ENCODE measurements at places on chromosomes 5 and 9.
A peak's percentile ranks its signal among the peaks of the same experiment; 100 is the strongest.

- no peak for DNase-seq
Observed at GRCh38 chr9:16970321-16970720, 99.9 kb upstream of the BNC2 start.

GRCh38 chr5:140694276-140694675, 3.0 kb downstream of the HARS2 start:
- no peak for DNase-seq

GRCh38 chr9:110752766-110753165, 84.2 kb downstream of the MUSK start:
- DNase-seq, result no peak

DNA sequence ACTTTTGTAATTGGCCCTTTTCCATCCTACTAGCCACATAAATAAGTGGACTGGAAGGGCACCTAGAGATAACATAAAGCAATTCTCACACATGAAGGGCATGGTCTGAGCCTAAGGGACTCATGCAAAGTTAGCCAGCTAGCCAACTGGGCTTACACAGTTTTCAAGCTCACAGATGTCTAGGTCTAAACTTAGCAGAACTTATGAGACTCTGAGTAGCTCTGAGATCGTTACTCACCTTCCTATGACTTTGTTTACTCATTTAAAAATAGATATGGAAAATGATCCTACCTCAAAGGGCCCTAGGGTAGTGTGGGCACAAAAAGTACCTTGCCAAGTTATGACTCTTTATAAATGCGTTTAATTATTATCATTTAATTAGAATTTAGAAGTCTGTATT, 410.4 kb upstream of the MPDZ start:
- DNase-seq, result no peak

- DNase-seq, result no peak
Observed at GRCh38 chr9:33880211-33881089, 63.5 kb downstream of the UBE2R2 start.

- DNase-seq, result no peak
Observed at GRCh38 chr5:174120401-174121005, 75.0 kb downstream of the NSG2 start.

DNA sequence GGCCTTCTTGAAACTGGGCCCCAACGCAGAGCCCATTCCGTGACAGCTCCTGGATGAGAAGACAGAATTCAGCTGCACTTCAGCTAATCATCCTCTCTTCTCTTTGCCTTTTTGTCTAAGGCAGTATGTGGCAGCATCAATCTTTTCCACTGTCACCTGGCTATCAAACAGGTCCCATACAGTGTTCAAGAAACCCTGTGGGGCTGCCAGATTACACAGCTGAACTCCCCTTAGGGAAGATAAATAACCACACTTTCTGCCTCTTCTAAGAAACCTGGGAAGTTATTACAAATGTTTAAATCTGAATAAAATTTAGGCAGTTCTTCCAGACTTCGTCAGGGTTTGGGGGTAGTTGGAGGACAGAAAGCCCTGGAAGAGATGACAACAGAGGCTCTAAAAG, 61.0 kb downstream of the SPEF2 start:
- no peak for DNase-seq

GRCh38 chr9:138068601-138069035, 191.0 kb downstream of the CACNA1B start:
- no peak for DNase-seq

- no peak for DNase-seq
Observed at GRCh38 chr9:106820866-106821265, 42.1 kb upstream of the ZNF462 start.

DNA sequence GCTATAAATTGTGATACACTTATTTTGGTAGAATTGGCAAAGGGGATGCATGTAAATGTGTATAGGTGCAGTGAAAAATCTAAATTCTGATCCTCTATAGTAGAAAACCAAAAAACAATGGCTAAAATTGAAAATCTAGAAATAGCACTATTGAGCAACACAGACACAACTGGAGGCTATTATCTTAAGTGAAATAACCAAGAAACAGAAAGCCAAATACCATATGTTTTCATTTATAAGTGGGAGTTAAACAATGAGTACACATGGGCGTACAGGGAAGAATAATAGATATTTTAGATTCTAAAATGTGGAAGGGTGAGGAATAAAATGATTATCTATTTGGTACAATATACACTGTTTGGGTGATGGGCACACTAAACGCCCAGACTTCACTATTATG, 183.2 kb upstream of the TUSC1 start:
- no peak for DNase-seq

DNA sequence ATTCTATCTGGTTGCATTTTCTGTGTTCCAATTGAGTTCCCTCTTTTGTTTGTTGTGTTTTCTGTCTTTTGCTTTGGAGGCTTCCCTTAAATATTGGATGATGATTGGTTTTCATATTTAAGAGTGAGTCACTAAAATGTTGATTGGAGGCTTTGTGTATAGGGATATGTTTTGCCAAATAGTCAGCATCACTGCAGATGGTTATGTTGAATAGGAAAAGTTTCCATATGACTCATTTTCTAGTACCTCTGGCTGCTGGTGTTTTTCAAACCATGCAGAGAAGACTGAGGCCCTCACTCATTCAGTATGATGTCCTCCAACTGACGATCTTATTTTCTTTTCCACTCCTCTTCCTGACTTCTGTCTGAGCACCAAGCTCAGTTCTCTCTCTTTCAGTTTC, 1290.0 kb downstream of the EFNA5 start:
- no peak for DNase-seq

GRCh38 chr9:136787690-136788400, 3.3 kb upstream of the TMEM141 start:
- peak; percentile 74 for DNase-seq

GRCh38 chr9:98652302-98652701, 56.4 kb downstream of the GABBR2 start:
- no peak for DNase-seq

- DNase-seq, result no peak
Observed at GRCh38 chr5:59326596-59326995, 566.9 kb downstream of the PDE4D start.

GRCh38 chr9:4490705-4491625, 697 bp downstream of the SLC1A1 start:
- DNase-seq, result no peak

DNA sequence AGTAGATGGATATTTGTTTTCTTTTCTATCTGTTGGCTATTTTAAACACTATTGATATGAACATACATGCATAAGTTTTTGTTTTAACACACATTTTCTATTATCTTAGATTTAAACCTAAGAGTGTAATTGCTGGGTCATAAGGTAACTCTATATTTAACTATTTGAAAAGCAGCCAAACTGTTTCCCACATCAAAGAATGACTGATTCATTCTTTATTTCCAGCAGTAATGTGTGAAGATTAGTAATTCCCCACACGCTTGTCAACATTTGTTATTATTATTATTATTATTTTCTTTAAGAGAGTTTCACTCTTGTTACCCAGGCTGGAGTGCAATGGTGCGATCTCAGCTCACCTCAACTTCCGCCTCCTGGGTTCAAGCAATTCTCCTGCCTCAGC, 1495.8 kb downstream of the EFNA5 start:
- DNase-seq, result no peak

DNA sequence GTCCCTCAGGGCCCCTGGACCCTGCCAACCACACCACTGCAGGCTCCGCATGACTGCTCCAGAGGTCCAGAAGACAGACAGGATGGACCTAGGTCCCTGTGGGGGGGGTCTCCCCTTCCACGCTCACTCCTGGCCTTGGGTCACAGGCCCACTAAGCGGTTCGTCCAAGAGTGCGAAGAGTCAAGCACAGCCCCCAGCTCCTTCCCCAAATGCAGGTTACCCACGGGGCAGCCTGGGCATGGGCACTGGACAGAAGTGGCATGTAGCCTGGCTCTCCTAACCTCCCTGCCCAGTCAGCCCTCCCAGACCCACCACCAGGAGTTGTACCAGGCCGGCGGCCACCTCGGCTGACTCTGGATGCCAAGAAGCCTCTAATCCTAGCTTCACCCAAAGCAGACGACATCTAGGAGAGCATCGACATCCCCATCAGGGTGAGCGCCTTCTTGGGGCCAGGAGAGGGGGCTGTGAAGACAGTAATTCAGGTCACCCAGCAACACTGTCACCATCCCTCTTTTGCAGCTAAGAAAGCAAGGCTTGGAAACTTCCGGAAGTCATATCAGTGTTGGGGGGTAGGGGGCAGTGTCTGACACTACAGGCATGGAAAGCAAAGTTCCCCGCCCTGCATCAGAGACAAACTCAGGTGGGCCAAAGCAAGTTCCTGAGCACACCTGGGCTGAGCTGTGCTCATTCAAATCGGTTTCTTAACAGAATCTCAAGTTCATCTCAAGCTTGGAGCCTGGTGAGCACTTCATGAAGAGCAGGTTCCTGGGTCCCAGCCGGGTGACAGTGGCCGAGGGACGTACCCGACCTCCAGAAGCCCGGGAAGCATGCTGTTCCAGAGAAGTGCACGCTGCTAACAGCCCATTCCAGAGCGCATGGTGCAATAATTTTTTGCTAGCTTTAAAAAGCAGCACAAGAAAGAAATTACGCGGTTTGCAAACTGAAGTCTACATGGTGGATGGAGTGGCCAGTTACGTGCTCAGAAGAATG, 68.7 kb downstream of the SEMA4D start:
- DNase-seq, result no peak

- DNase-seq, result no peak
Observed at GRCh38 chr5:139675825-139676224, 27.7 kb downstream of the CXXC5 start.

GRCh38 chr5:121053055-121053985, 589.2 kb downstream of the PRR16 start:
- no peak for DNase-seq

- DNase-seq, result no peak
Observed at GRCh38 chr5:6721442-6721841, 8.2 kb downstream of the TENT4A start.

DNA sequence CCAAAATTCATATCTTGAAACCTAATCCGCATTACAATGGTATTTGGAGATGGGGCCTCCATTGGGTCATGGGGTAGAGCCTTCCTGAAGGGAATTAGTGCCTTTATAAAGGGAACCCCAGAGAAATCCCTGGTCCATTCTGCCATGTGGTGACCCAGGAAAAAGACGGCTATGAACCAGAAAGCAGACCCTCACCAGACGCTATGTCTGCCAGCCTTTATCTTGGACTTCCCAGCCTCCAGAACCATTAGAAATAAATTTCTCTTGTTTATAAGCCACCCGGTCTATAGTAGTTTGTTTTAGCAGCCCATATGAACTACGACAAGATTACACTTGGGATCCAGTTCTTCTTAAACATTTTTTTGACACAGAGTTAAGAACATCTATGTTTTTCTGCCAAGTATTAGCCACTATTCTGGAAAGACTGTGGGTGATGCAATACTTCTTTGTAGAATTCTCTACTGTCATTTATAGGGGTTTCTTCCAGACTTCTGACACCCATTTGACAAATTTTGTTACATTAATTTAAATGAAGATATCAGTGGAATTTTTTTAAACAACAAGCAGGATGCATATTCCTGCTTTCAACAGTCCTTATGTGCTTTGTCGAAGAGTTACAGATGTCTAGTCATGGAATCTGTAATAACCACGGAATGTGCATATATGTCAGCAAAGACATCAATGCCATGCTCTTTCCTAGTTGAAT, 572.4 kb downstream of the NR2F1-AS1 start:
- no peak for DNase-seq

GRCh38 chr9:95264954-95265615, 52.4 kb downstream of the FANCC start:
- no peak for DNase-seq

GRCh38 chr9:20033511-20033910, 244.7 kb upstream of the SLC24A2 start:
- no peak for DNase-seq

DNA sequence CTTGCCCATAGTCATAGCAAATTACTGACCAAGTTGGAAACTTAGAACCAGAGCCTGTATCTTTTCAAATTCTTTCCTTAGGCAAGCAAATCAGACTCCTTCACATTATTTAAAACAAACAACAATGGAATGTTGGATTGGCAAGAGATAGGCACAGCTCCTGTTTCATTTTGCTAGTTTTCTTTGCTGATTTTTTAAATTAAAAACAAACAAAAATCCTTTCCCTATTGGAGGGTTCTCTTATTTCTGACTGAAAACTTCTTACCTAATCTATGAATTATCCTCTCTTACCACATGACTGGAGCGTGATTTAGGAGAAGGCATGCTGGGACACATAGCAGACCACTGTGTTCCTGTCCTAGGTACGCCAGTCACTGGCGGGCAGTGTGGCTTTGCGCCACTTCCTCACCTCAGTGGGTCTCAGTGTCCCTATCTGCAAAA, 63.0 kb downstream of the TTC39B start:
- no peak for DNase-seq

GRCh38 chr9:6218099-6218502, 2.5 kb downstream of the IL33 start:
- DNase-seq, result no peak

DNA sequence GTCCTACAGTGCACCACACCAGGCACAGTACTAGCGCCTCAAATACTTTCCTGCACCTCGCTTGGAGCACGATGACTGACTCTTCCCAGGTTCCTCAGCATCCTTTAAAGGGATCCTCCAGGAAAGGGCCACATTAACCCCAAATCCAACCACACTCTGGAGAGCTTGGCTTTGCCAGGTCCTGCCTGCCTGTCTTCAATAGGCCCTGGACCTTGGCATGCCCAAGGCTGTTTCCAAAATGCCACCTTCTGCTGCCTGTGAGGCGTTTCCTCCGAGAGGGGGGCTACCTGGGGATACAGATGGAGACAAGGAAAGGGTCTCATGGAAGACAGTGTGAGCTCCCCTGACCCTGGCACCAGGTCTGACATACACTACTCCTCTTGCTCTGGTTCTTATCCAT, 169.9 kb downstream of the DAB2IP start:
- no peak for DNase-seq

DNA sequence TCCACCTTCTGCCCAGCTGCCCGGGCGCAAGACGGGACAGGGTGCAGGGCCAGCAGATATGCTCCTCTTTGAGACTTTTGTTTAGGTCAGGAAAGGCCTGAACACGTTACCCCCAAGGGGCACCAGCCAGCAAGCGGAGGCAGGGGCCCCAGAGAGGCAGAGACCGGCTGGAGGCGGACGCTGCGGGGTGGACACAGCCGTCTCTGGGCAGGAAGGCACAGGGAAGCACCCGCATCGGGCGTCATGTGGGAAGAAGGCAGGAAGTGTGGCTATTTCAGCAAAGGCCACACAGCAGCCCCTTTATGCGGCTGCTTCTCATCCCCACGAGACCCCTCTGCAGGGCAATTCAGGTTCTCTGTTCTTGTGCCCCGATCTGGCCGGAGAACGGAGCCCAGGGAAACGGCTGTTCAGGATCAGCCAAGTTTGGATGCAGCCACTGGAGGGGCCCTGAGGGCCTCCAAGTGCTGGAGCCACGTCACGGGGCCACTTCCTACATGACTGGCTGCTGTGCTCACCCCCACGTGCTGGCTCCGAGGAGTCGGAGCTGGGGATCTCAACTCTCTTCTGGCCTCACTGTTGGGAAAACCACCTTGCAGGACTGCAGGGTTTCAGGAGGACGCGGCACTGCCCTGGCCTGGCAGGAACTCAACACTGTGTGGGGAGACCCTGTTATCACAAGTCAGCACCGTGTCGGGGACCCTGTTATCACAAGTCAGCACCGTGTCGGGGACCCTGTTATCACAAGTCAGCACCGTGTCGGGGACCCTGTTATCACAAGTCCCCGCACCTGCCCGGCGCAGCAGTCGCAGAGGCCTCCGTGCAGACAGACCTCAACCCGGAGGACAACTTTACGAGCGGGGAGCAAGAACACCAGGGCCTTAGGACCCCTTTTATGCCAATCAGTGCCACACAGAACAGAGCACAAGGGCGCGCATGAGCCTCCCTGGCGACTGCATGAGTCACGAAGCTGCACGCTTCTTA, 44.4 kb downstream of the SLC12A7 start:
- DNase-seq, result no peak

GRCh38 chr5:96321345-96321744, 111.7 kb downstream of the PCSK1 start:
- DNase-seq, result no peak

- no peak for DNase-seq
Observed at GRCh38 chr5:43413966-43414365, 1.8 kb upstream of the CCL28 start.

Data from NCI-H2171 (cell line).